GM12878 (cell line): ENCODE measurements at places on chromosomes 12 and 14. TPM values are rescaled to one million over a fixed set of nuclear protein-coding genes. Genes with fewer than 3 reads are reported as not detected.

- DNase-seq = no peak
Measured at GRCh38 chr14:49692193-49692757, 645 bp upstream of the KLHDC1 start.

DNA sequence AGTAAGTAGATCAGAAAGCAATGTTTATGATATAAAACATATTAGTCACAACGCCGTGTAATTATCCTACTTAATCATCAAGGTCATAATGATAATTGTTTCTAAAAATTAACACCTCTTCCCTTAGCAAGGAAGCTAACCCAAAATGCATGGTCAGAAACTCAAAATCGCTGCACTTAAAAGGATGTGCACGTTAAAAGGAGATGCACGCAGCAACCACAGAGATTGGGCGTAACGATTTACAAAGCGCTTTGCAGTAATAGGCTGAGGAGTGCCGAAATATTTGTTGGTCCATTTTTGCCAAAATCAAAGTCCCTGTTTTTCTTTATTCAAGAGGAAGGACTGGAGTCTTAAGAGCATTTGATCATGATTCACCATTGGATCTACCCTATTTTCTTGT lies 1077.2 kb downstream of the VRK1 start:
- DNase-seq = no peak

GRCh38 chr14:68810173-68811153 lies 17.6 kb upstream of the ZFP36L1 start:
- no peak for DNase-seq

DNA sequence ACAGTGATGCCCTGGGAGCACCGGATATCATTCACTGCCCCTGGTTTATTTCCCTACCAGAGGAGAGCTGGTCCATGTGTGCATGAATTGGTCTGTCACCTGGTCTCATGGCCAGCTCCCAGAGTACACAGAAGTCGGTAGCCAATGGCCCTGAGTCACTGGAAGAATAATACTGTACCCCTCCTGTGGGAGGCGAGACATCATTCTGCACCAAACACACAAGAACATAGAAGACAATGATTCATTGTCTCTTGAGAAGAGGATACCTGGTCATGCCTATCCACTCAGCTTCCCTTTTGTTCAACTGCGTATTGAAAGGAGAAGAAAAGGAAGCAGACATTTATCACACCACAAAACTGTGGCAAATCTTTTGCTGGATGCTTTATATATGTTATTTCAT lies 216.2 kb downstream of the DPF3 start:
- no peak for DNase-seq

DNA sequence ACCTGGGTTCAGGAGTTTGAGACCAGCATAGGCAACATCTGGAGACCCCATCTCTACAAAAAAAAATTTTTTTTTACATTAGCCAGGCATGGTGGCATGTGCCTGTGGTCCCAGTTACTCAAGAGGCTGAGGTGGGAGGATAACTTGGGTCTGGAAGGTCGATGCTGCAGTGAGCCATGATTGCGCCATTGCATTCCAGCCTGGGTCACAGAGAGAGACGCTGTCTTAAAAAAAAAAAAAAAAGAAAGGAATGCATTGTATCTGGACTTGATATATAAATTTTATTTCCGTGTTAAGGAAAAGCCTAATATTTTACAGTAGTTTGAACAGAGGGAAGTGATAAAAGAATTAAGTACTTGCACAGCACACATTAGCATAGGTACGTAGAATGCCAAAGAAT lies 97.2 kb downstream of the ZC3H14 start:
- DNase-seq = no peak

DNA sequence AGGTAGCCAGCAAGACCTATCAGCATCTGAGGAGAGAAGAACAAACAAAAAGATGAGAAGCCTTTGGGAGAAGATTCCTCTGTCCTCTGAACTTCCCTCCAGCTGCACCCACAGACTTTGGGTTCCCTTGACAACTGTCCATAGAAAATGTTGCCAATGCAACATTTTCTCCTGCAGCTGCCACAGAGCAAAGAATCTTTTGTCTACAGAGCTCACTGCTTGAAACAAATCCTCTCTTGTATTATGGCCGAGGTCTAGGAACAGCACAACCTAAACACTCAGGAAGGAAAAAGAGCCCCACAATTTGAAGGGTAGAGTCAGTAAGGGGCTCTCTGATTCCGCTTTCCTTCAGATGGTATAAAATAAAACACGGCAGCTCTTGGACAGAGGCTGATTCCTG lies 14.3 kb downstream of the POMT2 start:
- DNase-seq = no peak

DNA sequence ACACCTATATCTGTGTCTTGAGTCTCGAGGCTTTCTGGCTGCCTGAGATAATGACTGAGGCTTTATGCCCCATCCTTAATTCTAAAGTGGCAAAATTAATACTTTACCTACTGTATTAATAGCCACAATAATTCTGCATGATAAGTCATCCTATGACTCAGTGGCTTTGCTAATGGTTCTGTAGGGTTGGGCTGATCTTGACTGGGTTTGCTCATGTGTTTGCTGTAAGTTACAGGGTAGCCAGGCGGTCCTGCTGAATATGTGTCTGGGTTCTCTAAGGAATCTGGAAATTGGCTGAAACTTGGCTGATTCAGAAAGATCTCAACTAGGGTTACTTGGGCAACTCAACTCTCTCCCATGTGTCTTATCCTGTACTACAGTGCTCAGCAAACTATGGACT lies 21.7 kb downstream of the MGST1 start:
- DNase-seq = no peak

The EIF2S3B gene
- 0.80 and 1.4 TPM in 2 replicates for total RNA-seq

DNA sequence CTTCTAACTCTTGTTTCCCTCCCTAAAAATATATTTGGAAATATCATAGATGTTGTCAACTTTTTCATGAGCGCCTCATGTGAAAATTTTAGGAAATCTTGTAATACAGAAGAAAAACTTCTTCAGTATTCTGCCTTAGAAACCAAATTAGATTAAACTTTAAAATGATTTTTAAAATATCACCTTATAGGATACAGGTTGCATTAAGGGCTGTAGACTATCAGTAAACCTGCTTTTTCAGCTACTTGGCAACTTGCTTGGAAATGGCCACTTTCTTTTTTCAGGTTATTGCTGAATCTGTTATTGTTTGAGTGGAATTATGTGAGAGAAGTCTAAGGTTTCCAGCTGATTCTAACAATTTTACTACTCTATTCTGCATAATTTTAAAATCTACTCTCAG lies 9.1 kb downstream of the EID3 start:
- DNase-seq = no peak

- no peak for DNase-seq
Measured at GRCh38 chr12:23126794-23127193, 501.8 kb downstream of the ETNK1 start.

GRCh38 chr12:132239392-132239791 lies 90.0 kb downstream of the GALNT9 start:
- no peak for DNase-seq

GRCh38 chr12:11703378-11703777 lies 53.9 kb downstream of the ETV6 start:
- DNase-seq = no peak

The SMCO2 gene
- 0.27 and 1.0 TPM in 2 replicates for total RNA-seq

The CFAP54 gene
- total RNA-seq = 0.56 and 1.2 TPM in 2 replicates

DNA sequence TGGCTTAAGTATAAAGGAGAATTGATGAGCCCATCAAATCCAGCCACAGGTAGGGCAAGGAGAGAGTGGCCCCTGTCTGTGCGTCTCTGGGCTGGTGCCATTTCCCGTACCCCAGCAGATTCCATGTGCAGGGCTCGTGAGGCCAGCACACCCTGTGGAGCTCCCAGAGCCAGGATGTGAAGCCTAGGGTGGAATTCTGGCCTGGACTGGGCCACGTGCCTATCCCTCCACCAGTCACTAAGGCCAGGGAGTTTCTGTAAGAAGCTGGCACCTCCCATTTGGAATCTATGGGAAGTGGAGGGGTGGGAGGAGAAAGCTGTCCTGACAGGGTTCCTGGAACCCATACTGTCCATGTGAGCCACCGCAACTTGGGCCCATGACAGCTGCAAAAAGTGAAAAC lies 148.5 kb downstream of the FOXN3 start:
- DNase-seq = no peak

DNA sequence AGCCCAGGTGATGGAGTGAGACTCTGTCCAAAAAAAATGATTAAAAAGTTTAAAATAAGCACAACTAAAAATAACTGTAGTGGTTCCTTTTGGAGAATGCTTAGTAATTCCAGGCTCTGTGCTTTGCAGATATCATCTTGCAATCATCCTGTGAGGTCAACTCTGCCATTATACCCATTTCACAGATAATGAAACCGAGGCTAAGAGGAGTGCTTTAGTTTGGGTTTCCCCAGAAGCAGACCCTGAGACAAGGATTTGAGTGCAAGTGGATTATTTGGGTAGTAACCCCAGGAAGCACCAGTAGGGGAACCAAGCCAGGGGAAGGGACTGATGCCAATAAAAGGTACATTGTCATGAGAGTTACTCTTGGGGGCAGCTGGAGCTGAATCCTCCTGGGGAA lies 44.7 kb downstream of the RIN3 start:
- DNase-seq = no peak

The KRT80 gene
- 0.05 TPM in 1 of 2 replicates, not detected in the other for total RNA-seq

DNA sequence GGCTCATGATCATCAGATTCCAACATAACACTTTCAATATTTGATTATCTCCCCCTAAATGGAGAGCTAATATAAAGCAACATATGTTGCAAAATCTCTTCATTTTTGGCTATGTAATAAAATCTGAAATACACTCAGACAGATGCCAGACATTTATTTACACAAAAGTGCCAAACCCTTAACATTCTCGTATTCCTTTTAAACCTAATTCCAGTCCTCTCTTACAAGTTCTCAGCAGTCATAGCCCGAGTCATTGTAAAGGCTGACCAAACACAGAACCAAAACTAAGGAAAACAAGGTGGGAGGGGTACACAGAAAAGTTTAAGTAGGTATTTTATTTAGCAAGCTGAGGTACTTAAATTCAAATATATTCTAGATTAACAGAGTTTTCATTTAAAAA lies 81.4 kb downstream of the LRP6 start:
- DNase-seq = no peak

- no peak for DNase-seq
Measured at GRCh38 chr12:131007031-131007739, 53.5 kb downstream of the ADGRD1 start.

DNA sequence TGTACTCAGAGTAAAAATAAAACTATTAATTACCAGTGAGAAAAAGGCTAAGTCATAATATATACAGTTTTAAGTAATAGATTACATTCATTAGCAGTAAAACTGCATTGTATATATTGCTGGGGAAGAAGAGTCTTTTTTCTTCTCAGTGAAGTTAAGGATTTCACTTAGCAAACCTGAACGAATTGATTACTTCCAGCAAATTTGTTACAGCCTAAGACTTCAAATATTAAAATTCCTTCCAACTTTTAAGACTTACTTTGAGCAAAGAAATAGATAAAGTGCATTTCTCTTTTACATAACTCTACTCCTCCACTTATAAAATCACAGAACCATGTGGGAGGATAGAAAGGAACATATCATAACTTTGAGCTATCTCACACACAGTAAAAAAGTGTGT lies 43.3 kb downstream of the PIK3C2G start:
- no peak for DNase-seq

The ALDH2 gene
- 15.2 and 16.6 TPM in 2 replicates for total RNA-seq

The AMIGO2 gene
- 0.08 and 0.15 TPM in 2 replicates for total RNA-seq

- no peak for DNase-seq
Measured at GRCh38 chr14:57749267-57749666, 116.6 kb downstream of the SLC35F4 start.

The PRPH gene
- total RNA-seq = 0.31 TPM in 1 of 2 replicates, not detected in the other

GRCh38 chr14:101354726-101355125 lies 206.6 kb upstream of the DIO3 start:
- DNase-seq = no peak

- no peak for DNase-seq
Measured at GRCh38 chr14:66643344-66643743, 135.4 kb downstream of the GPHN start.

GRCh38 chr12:87119713-87120112 lies 863.5 kb upstream of the MGAT4C start:
- DNase-seq = no peak

The P2RX7 gene
- total RNA-seq = 1.5 and 2.2 TPM in 2 replicates

The RASAL1 gene
- not detected in 2 replicates for total RNA-seq

DNA sequence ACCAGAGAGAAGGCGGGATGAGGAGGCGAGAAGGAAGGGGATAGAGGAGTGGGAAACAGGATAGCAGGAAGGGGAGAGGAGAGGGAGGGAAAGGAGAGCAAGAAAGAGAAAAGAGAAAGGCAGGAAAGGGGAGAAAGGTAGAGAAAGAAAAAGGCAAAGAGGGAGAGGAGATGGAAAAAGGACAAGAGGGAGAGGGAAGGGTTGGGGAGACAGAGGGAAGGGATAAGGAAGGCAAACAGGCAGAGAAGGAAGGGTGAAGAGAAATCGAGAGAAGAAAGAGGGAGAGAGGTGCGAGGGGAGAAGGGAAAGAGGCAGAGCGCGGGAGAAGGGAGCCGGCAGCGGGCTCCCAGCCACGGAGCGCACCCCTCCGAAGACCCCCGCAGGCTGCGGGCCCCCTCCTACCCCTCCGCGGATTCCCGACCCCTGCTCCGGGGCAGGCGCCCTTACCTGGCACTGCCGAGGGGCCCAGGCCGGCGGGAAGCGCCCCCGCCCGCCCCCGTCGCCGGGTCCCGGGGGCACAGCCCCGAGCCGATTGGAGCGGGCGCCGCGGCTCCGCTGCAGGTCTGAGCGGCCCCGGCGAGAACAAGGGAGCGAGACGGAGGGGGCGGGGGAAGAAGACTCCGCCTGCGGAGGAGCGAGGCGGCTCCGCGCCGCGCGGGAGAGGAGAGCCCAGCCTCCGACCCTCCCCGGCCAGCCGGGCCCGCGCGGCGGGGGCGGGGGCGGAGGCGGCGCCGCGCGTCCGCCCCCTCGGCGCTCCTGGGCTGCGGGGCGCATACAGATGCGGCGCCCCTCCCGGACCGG lies at the start of gene CDH24:
TSS of gene CDH24 (minus strand) at position 565 of the 801 bp plus-strand sequence. CDS start 1,787 bp downstream, outside the sequence.
- no peak for DNase-seq

DNA sequence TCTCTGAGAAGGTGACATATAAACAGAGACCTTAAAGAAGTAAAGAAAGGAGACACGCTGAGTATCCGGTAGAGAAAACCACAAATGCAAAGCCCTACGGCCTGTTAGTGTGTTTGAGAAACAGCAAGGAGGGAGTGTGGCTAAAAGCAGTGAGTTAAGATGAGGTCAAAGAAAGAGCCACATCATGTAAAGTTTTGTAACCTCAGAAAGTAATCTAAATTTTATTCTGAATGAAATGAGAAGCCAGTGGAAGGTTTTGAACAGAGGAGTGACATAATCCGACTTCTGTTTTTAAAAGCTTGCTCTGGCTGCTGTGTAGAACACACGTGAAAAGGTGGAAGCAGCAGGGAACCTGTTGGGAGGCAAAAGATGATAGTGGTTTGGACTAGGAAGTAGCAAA lies 32.6 kb downstream of the PPP2R5E start:
- DNase-seq = peak; percentile 66

DNA sequence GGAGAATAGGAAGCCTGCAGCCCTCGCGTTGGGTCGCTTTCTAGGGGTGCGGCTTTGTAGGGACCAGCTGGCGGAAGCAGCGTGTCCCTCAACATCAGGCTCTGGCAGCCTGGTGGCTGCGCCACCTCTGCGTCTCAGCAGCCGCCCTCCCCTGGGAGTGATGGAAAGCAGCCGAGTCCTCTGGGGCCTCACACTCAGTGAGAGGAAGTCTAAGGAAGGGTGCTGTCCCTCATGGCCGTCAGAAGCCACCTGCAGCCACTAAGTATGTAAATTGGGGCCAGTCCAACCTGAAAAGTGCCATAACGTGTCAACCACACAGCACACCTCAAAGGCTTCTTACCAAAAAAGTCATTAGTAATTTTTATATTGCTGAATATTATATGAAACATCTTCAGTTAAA lies 80.3 kb downstream of the WDR20 start:
- DNase-seq = peak; percentile 40
